ENCODE measurements at places on chromosomes 3 and 15. TPM values are rescaled to one million over a fixed set of nuclear protein-coding genes. Genes with fewer than 3 reads are reported as not detected.

PCOLCE2 gene
- total RNA-seq: not detected

CMTM7 gene
- total RNA-seq: 34.2 TPM

DNA sequence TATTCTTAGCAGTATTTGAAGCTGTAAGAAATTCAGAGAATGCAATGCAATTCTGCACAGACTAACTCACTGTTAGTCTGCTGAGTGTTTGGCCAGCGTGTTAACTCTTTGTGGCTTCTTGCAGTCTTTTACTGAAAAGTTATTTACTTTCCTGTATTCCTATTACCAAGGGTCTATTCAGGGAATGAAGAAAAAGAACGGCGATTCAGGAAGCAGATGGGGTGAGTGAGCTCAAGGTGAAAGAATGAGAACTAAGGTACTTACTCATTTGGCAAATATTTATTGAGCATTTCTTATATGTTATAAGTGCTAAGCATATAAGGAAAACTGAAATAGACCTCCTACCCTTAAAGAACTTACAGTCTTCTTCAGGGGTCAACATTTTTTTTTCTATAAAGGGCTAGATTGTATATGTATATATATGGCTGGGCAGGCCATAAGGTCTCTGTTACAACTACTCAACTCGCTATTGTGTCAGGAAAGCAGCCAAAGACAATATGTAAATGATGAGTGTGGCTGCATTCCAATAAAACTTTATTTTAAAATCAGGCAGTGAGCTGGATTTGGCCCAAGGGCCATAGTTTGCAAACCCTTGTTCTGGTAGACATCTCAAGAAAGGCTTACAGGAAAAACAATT, 271.9 kb upstream of the GADL1 start:
- DNase-seq: no peak

DNA sequence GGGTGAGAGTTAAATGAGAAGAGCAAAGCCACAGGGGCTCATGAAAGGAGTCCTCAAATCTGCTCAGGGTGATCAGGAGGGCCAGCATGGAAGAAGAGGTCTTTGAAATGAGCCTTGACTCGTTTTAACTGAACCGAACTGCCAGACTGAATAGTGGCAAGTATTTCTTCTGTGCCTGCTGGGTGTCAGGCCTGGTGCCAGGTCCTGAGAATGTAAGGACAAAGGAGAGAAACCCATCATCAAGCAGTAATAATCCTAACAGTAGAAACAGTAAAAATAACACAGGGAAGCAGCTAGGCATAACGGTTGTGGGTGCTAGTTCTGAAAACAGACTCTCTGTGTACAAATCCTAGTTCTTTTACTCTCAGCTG, 40.4 kb upstream of the SMAD3 start:
- no peak for DNase-seq

- no peak for DNase-seq
Observed at GRCh38 chr3:58005669-58006068, 2.6 kb upstream of the FLNB start.
